Activated gamma-delta T cell (primary cell): ENCODE measurements at places on chromosomes 7 and 10.

GRCh38 chr10:239109-239508, 103.9 kb downstream of the ZMYND11 start:
- no peak for DNase-seq

DNA sequence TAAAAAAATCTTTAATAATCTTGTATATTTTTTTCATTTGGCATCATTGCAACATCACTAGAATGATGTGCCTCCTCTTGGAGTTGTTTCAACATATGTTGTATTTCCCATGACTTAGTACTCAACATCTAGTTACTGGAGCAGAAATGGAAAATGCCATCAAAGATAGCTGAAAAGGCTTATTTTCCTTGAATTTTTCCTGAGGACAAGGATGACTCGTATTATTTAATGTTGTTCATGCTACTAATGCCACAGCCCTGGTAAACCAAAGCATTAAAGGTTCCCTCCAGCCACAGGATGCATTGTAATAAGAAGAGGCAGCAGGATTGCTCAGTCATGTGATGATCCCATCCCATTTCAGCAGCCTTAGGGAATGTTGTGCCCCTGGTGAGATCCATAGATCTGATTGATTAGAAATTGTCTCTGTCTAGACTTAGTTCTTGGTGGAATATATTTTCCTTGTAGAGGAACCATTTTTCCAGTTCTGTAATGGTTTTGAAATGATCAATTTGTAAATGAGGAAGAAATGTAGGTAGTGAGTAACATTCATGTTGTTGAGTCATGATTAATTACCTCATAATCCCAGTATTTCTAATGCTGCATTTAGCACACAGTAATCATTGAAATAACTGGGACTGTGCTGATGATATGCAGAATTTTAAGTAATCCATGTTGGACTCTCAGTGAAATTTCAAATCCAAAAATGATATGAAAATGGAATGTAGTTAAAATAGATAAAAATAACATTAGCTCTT, 91.3 kb upstream of the SMIM30 start:
- DNase-seq = no peak

DNA sequence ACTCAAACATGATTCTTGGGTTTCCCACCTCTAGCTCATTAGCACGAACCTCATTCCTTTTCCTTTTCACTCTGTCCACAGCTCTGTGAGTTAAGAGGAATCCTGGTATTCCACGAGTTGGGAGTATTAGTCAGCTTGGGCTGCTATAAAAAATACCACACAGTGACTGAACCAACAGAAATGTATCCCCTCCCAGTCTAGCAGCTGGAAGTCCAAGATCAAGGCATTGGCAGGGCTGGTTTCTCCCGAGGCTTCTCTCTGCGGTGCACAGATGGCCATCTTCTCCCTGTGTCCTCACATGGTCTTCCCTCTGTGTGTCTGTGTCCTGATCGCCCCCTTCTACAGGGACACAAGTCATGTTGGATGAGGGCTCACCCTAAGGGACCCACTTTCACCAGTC, 261.6 kb downstream of the TNS3 start:
- no peak for DNase-seq

DNA sequence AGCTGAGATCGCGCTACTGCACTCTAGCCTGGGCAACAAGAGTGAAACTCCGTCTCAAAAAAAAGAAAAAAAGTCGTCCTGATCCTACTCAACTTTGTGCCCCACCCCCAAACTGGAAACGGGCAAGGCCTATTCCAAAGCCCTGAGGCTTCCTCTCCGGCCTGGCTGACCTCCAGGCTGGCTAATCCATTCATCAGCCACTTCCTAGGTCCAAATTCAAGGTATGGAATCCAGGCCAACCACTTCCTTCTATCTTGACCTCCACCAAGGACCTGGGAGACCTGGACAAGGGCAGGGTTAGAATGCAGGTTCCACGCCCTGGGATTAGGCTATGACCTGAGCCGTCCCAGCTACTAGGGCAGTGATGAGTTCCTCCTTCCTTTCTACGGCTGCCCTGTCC, 20.4 kb upstream of the EIF4H start:
- DNase-seq = no peak

GRCh38 chr10:69123306-69123746, 652 bp upstream of the VPS26A start:
- no peak for DNase-seq

DNA sequence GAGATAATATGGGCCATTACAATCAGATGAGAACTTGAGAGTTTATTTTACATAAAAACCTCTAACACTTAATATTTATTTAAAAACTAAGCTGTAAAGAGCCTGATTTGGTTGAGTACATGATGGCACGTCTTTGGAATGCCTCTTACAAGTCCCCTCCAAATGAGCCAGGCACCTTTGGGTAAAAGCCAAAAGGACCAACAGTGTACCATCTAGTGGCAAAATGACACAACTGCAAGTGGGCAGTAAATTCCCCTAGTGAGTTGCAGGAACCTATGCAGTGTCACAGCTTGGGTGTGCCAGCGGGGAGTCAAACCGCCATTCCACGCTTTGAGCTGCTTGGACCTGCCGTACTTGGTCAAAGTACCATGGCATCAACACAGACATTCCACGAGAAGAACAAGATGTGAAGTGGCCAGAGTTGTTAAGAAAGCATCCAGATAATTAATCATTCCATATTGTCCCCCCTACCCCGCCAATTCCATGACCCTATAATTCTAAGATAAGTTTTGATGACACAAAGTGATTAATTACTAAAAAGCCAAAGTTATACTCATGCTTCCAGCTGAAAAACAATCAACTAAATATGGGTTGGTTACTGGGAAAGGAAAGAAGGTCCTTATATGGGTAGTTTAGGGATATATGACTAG, 115.2 kb downstream of the SORBS1 start:
- no peak for DNase-seq

DNA sequence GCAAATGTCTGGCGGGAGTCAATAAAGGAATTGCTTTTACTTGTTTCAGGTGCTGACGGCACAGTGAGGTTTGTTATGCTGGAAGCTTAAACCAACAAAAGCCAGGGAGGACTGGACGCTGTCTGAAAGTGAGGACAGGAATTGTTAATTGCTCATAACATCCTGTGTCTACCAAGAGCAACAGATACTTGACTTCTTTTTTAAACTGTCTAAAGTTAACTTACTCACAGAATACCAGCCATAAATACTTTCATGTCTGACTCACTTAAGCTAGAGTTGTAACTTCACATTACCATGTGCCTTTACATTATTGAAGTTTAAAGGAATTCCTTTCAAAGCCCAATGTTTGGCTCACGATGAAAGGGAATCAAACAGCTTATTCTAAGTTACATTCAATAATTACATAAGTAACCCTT, 252.7 kb upstream of the SHH start:
- no peak for DNase-seq

- DNase-seq = no peak
Measured at GRCh38 chr7:22885797-22886261, 63.2 kb upstream of the TOMM7 start.

DNA sequence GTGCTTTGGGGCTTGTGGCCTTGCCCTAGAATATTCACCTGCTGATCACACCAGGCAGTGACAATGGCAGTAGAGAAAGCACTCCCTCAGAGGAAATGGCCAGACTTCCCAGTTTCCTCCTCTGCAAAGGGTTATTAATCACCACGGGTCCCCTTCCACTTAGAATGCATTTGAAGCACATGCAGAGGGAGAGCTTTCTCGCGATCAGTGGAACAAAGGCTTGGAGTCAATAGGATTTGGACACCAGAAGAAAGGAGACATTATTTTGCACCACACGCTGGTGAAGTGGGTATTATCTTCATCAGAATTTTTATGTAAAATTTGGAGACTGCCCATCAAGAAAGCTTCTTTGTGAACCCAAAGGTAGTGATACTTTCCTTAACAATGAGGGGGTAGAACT, 35.4 kb upstream of the INHBA start:
- DNase-seq = no peak

- no peak for DNase-seq
Measured at GRCh38 chr7:26930201-26930600, 65.8 kb upstream of the SKAP2 start.

- no peak for DNase-seq
Measured at GRCh38 chr10:33056828-33057596, 99.0 kb upstream of the ITGB1 start.
